GM13977 (cell line): ENCODE measurements at places on chromosomes 2 and 18.

DNA sequence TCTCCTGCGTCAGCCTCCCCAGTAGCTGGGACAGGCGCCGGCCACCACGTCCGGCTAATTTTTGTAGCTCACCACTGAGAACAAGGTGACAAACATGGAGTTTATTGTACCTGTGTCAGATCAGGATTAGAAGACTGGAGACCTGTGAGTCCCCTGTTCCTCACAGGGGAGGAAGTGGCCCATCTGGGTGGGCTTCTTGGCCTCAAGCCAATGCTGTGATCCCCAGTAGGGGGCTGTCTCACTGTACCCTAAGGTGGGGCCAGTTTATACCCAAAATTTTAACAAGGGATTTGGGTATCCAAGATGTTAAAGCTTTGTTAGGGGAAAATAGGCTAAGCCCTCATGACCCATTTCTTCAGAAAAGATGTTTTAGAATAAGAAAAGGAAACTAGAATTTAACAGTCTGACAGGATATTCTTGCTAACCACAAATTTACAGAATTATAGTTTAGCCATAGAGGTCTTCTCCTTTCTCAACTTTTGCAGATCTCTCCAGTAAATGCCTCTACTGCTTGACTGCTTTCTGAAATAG lies 16.3 kb downstream of the PCBP1 start:
- peak; percentile 41 for DNase-seq

DNA sequence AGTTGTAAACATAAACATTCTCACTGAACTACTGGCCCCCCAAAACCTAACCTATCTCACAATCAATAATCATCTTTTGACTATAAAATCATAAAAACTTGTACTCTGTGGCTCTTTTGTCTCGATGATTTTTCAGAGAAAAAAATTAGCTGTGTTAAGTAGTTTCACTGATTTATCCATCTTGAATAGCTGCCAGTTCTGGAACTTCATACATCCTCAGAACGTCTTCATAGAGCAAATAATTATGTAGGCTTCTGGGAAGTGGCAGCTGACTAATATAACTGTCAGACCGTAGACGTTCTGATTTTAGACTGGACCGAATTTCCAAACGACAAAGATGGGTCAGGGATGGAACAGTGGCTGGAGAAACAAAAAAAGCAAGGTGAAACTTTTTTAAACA lies 97.3 kb upstream of the CHAC2 start:
- DNase-seq: no peak

GRCh38 chr18:60500960-60501359 lies 128.4 kb upstream of the MC4R start:
- no peak for DNase-seq

- no peak for DNase-seq
Observed at GRCh38 chr2:203718087-203718486, 11.6 kb downstream of the CD28 start.

DNA sequence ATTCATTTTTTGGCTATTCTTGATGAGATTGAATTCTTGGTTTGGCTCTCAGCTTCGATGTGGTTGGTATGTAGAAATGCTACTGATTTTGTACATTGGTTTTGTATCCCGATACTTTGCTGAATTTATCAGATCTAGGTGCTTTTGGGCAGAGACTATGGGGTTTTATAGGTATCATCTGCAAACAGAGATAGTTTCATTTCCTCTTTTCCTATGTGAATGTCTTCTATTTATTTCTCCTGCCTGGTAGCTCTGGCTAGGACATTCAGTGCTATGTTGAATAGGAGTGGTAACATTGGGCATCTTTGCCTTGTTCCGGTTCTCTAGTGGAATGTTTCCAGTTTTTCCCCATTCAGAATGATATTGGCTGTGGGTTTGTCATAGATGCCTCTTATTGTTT lies 5.5 kb upstream of the TACR1 start:
- DNase-seq: no peak

- no peak for DNase-seq
Observed at GRCh38 chr2:213101692-213102460, 49.5 kb downstream of the IKZF2 start.

- no peak for DNase-seq
Observed at GRCh38 chr18:3397031-3397750, 52.8 kb upstream of the TGIF1 start.

DNA sequence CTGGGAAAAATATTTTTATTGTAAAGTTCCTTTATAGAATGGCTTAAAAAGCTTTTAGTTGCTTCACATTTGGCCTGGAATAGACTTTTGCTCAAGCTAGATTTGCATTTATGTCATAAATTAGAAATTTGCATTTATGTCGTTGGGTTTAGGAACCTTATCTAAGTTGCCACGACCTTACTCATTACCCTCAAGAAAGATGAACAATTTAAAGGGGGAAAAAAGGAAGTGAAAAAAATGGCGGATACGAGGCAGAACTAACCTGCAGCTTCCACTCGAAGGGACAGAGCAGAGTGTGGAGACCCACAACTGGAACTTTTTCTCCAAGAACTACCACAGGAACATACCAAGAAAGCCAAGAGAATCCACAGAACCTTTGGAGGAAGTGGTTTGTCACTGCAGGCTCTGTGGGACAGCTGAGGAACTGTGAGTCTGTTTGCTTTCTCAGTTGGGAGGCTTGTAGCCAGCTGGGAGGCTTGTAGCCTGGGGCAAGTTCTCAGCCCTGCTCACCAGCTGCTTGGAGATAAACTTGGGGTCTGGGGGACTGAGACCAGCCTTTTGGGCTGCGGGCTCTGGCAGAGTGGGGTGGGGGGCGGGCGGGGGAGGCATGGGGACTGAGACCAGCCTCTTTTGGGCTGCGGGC lies 349.9 kb upstream of the MEIS1 start:
- DNase-seq: no peak

DNA sequence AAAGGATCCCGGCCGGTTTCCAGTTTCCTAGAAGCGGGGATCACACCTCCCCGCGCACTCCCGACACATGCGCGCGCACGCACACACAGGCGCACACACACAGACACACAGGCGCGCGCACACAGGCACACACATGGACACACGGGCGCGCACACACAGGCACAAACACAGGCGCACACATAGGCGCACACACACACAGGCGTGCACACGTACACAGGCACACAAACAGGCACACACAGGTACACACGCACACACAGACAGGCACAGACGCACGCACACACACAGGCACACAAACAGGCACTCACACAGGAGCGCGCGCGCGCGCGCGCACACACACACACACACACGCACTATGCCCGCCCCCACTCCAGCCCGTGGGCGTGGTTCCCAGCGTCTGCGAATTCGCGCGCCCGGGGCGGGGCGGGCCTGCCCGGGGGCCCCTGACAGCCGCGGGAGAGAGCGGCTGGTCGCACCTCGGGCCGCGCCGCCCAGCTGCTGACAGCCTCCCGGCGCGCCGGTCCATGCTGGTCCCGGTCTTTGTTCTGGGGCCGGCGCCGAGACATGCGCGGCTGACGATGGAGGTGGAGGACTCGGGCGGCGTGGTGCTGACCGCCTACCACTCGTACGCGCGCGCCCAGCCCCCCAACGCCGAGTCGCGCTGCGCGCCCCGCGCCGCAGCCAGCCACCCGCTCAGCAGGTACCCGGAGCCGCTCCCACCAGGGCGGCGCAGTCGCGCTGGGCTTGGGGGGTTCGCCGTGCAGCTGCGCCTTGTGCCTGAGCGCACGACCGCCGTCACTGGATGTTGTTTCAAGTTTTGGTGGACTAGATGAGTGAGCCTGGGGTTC lies at the start of gene ARHGAP28:
ARHGAP28 (plus strand) TSS at position 470 of the 845 bp plus-strand sequence; CDS start at position 576, 106 bp downstream.
- DNase-seq: peak; percentile 50

DNA sequence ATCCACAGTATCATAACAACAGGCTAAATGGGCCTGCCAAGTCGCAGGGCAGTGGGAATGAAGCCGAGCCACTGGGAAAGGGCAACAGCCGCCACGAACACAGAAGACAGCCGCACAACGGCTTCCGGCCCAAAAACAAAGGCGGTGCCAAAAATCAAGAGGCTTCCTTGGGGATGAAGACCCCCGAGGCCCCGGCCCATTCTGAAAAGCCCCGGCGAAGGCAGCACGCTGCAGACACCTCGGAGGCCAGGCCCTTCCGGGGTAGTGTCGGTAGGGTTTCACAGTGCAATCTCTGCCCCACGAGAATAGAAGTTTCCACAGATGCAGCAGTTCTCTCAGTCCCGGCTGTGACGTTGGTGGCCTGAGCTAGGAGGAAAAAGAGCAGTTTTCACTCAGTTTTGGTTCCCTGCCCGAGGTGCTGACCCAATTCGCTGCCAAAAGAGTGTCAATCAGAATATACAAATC lies 32.2 kb downstream of the KCTD18 start:
- no peak for DNase-seq

DNA sequence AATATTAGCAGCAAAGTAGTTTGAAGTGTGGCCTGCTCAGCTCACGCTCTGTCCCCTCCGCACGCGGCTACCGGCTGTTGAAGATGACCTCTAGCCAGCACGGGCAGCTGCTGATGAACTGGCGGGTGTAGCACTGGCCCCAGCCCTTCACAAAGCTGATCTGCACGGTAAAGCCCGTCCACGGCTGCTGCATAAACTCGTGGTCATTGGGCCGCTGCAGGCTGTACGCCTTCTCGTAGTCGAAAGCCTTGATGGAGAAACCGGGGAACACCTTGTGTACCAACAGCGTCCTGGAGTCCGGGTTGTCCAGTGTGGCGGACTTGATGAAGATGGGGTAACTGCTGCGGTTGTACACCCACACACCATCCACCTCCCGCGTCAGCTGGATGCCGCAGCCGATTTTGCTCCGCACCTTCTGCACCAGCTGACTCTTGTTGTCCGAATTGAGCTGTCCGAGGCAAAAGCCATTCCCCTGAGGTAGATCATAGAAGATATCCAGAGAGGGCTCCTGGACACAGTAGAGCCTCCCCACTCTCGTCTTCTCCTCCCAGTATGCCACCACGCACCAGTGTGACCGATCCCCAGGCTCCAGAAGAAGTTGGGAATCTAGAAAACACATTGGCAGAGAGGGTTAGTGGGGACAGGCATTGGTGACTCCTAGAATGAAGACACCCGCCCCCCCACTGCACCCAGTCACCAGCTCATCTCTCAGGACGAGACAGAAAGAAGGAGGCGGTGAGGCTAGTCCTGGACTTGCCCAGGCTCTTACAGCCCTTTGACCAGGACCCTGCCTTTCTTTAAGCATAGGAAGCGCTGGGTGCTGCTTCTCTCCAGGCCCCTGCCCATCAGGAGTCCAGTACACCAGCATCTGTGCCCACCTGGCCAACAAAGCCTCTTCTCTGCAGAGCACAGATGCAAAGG lies 29.2 kb downstream of the SMAD7 start:
- no peak for DNase-seq
